Stimulated activated CD4-positive, alpha-beta T cell treated with anti-CD3 and anti-CD28 coated beads, Interleukin-12 subunit alpha, Interleukin-12 subunit beta, amount 100 ng/mL, for 48 hours (primary cell): ENCODE measurements at places on chromosomes 6 and 20.

DNA sequence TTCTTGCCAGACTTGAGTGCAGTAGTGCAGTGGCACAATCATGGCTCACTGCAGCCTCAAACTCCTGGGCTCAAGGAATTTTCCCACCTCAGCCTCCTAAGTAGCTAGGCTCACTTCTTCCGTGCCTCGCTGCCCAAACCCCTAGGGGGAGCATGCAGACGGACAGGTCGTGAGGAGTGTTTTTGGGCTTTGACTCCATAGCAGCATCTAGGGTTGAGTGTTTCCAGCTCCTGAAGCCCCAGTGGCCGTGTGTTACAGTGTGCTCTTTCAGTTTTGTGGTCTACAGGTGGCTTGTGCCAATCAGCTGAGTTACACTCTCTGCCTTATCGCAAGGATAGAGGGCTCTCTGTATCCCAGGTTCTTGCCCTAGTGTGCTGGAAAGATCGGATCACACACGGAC lies 33.4 kb downstream of the NCOA3 start:
- no peak for DNase-seq

DNA sequence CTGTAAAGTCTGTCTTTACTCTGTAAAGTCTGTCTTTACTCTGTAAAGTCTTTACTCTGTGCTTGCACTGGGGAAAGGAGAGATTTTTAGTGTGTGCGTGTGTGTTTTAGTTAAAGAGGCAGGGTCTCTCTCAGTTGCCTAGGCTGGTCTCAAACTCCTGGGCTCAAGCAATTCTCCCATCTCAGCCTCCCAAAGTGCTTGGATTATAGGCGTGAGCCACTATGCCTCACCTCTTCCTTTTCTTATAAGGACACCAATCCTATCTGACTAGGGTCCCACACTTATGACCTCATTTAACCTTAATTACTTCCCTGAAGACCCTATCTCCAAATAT lies 93.8 kb downstream of the JPH2 start:
- no peak for DNase-seq

- DNase-seq: no peak
These were observed 14.0 kb downstream of the SGK1 start for GRCh38 chr6:134303891-134304290.

- DNase-seq: no peak
These were observed 138.5 kb upstream of the UST start for GRCh38 chr6:148608199-148608951.

GRCh38 chr6:13832778-13833177 lies 18.4 kb upstream of the MCUR1 start:
- DNase-seq: no peak

DNA sequence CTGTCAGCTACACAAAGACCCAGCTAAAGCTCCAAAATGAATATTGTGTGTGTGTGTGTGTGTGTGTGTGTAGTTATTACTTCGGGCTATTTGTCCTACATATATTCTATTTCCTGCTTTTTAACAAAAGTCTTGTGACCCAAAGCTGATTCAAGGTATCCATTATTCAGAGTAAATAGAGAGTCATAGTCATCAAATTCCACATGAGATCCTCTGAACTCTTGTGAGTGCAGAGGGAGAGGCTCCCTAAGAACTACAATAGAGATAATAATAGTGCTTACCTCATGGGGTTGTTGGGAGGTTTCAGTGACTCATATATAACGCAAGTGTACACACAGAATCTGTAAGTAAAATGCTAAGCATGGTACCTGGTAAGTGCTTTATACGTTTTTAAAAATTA lies 95.6 kb upstream of the SHLD1 start:
- no peak for DNase-seq

- no peak for DNase-seq
These were observed 44.5 kb upstream of the EZR start for GRCh38 chr6:158863646-158864045.

- no peak for DNase-seq
These were observed 2.2 kb upstream of the MAPK13 start for GRCh38 chr6:36128073-36128472.

GRCh38 chr6:36126553-36127458 lies 3.5 kb upstream of the MAPK13 start:
- peak; percentile 12 for DNase-seq

DNA sequence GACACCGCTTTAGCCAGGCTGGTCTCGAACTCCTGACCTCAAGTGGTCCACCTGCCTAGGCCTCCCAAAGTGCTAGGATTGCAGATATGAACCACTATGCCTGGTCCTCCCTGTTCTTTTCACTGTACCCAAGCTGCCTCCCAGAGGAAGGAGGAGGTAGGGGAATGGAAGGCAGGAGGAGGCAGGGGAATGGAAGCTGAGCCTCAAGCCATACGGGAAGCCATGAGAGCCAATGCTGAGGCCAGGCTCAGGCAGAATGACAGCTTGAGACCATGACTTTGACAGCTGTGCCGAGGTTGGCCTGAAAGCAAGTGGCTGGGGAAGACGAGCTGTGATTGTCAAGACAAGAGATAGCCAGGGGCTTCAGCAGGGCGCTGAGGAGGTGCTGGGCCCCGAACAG lies 13.6 kb upstream of the ZNF335 start:
- no peak for DNase-seq

GRCh38 chr20:50335105-50335504 lies 144.5 kb downstream of the CEBPB start:
- DNase-seq: no peak

DNA sequence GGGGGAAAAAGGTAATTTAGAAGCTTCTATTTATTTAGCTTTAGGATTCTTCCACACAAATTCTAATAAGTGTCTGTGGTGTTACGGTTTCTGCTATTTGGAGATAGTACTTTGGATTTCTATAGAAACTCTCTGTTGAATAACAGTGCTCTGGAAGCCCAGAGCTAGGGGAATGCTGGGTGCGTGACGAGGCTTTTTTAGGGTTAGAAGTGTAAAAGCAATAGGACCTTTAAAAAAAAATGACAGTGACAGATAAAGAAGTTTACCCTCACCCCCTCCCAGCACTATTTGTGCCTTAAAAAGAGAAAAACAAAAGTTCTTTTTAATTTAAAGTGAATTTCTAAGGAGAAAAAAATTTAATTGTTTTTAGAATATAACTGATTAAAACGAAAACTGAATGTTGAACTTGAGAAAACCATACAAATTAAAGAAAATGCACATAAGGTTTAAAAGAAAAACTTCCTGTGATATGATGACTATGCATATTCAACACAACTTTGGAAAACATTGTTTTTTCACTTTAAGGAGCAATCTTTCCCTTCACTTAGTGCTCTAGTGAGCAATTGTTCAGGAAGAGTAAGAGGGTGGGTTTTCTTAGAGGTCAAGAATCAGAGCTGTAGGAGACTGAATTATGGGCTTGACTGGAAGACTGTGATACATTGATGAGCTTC lies 89.6 kb upstream of the RIPOR2 start:
- DNase-seq: no peak

DNA sequence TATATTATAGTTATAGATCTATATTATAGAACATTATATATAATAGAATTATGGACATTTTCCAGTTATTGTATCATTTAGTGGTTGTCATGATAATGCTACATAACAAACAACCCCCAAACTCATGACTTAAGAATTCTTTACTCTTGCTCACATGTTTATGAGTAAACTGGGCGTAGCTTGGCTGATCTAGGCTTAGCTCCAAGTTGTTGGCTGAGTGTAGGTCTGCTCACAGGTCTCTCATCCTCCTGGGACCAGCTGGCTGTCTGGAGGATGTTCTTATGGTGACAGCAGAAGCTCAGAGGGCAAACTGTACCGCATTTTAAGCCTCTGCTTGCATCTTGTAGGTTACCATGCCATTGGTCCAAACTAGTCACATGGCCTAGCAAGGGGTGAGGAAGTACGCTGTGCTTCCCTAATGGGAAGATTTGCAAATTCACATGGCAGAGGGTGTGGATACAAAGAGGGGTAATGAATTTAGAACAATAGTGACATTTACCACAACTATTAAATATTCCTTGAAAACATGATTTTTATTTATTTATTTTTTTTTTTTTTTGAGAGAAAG lies 34.2 kb downstream of the ARHGAP40 start:
- DNase-seq: no peak

- DNase-seq: no peak
These were observed 20.9 kb upstream of the KLHL31 start for GRCh38 chr6:53686355-53686940.
